HepG2 (cell line): ENCODE measurements at places on chromosomes 5 and 9. TPM values are rescaled to one million over a fixed set of nuclear protein-coding genes. Genes with fewer than 3 reads are reported as not detected.

SPINK4 gene
- total RNA-seq: 0.53 and 0.98 TPM in 2 replicates

DMGDH gene
- total RNA-seq: 4.6 and 7.9 TPM in 2 replicates

FABP6 gene
- not detected in 2 replicates for total RNA-seq

STPG3 gene
- not detected in 2 replicates for total RNA-seq

DNA sequence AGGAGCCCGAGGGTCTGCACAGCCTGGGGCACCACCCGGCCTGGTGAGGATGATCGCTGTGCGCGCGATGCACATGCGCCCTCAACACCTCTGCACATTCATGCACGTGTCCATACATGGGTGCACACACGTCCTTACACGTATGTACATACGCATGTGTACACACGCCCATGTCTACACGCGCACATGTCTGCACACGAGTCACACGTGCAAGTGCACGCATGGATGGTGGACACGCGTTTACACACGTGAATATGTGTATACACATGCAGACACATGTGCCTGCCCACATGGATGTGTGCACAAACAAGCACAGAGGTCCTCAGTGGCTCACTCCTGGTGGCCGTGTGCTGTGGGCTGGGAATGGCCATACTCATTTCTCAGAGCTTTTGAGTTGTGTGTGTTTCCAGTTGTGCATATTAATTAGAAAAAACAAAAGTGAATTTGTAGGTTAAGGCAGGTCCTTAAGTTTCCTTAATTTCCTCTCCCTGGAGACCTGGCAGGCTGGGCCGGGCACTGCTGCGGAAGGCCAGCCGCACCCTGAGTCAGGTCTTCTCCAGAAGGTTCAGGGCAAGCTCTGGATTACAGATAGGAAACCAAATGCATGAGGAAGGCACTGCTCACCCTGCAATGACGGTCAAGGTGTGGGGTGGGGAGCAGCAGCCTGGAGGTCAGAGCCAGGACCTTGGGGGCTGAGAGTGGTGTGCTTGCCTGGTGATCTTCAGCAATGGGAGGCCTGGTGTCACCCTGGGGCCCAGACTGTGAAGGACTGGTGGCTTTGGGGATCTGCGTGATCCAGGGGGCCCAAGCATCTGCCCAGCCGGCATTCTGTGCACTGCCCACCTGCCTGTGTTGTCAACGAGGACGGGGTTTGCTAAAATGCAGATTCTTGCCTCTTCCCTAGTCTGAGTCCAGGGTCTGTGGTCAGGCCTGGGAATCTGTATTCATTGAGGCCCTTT lies 1.3 kb upstream of the RNU6ATAC start:
- no peaks in the 10 kb centered on the region for H3K36me3 ChIP-seq
- no peaks in the 10 kb centered on the region for H3K27me3 ChIP-seq
- H3K4me3 ChIP-seq: no peak overlapping the region
- DNase-seq: no peak
- H3K27ac ChIP-seq: no peak overlapping the region
- H3K4me1 ChIP-seq: no peaks in the 10 kb centered on the region; the same call in 1 of the 2 replicates

DNA sequence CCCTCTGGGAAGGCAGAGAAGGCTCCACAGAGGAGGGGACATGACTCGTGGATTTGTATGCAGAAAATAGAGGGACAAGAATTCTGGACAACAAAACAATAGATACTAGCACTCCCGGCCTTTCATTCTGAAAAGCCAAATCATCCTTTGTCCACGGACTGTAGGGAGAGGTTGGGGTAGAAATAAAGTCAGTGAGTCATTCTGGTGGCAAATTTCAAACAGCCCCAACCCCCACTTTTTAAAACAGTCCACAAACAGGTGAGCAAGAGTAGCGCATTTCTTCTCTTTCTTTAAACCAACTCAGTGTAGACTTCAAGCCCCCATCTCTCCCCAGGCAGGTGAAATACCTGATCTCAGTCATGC lies 56.1 kb downstream of the PTPDC1 start:
- H3K36me3 ChIP-seq: no peaks in the 10 kb centered on the region
- no peak overlapping the region for H3K4me3 ChIP-seq
- peaks cover 15% of the 10 kb centered on the region; the same call in 1 of the 2 replicates for H3K4me1 ChIP-seq
- no peaks in the 10 kb centered on the region for H3K27me3 ChIP-seq
- no peak for DNase-seq

DNA sequence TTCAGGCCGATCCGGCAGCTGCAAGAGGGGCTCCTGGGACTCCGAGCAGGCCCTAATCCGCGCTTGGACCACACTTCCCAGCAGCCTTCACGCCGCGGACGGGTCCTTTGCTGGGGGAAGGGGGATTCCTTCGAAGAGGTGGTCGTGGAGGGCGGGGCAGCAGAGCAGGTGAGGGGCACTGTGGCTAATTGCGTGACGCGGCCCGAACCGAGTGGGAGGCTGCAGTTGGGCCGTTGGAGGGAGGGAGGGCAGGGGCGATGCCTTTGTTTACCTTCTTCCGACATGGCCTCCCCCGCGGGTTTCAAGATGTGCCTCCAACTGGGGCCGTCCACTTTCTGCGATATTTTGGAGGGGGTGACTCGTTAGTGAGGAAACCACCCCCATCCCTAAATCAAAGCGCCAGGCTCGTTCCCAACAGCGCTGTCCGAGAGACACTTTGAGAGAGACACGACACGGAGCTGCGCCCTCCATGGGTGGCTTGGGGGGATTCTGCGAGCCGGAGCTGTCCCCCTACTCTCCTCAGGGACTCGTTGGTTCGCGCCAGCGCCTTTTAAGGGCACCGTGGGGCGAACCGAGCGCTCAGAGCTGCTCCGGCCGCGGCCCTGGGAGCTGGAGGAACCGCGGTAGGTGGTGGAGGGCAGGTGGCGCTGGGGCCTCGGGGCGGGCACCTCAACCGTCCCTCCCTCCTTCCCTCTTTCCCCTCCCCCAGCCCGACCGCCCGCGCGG lies at the start of gene FAM53C:
Gene FAM53C (plus strand): TSS at position 582 of the 726 bp plus-strand sequence. CDS start 3,070 bp downstream, outside the sequence.
- DNase-seq: peak; percentile 83
- peaks cover 7% of the 10 kb centered on the region; the same call in 2 of the 3 replicates for H3K36me3 ChIP-seq
- H3K4me3 ChIP-seq: peak within 1 kb of the TSS; percentile 78
